Activated CD8-positive, alpha-beta memory T cell treated with anti-CD3 and anti-CD28 coated beads, Interleukin-2, amount 10 ng/mL, durations not matched to agents 7 days and 5 days (primary cell): ENCODE measurements at places on chromosomes 4 and X. TPM values are rescaled to one million over a fixed set of nuclear protein-coding genes. Genes with fewer than 3 reads are reported as not detected.

- no peak for DNase-seq
Observed at GRCh38 chrX:118727686-118728339, 407 bp downstream of the IL13RA1 start.

DNA sequence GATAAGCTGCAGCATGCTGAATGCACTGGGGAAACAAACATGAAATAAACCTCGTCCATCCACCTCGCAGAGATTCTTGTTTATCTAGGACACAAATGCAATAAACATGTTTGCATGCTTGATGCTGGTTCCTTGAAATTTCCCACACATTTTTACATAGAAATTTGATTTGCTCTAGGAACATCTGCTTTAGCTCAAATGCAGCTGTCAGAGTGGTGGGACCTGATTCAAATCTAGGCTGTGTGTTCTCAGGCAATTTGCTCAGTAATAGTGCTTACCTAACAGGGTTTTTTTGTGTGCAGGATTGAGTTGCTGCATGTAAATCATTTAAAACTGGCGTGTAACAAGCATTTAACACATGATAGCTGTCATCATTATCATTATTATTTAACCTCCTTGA, 293.1 kb downstream of the QDPR start:
- no peak for DNase-seq

DNA sequence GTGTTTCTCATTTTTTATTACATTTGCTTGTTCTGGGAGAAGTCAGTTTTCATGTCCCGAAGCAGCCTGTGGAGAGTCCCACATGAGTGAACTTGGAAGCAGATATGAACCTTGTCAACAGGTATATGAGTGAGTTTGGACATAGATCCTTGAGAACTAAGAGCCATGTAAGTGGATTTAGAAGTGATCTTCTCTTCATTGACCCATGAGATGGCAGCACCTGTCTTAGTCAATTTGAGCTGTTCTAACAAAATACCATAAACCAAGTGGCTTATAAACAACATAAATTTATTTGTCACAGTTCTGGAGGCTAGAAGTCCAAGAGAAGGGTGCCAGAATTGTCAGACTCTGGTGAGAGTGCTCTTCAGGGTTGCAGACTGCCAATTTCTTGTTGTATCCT, 1043.8 kb downstream of the ADGRL3 start:
- no peak for DNase-seq

Gene CT47A7
- not detected for total RNA-seq

Gene NLGN3
- 0.87 TPM for total RNA-seq

DNA sequence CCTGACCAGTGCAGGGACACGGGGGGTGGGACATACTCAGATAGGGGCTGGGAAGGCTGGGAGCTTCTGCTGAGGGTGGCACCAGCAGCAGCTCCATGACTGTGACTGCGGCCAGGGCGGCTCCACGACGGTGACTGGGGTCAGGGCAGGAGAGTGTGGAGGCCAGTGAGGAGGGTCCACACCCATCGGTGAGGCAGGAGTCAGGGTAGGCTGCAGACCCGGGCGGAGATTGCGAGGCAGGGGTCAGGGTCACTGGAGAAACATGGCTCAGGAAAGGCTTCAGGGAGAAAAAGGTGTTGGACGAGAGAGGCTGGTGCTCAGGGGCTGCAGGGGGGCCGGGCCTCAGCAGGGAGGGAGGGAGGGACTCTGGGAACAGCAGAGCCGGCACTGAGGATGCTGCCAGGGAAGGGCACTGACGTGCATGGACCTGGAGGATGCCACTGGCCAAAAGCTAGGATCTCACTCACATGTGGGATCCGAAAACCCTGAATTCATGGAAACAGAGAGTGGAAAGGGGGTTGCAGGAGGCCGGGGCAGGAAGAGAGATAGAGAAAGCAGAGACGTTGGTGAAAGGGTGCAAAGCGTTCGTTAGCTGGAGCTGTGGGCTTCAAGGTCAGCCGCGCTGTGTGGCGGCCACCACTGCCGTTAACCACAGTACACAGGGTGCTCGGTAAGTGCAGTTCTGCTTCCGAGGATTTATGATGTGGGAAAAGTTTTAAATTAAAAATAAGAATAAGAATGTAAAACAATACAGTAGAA, 22.0 kb downstream of the ATP5ME start:
- no peak for DNase-seq

GRCh38 chr4:169566021-169566818, 46.2 kb downstream of the NEK1 start:
- no peak for DNase-seq

DNA sequence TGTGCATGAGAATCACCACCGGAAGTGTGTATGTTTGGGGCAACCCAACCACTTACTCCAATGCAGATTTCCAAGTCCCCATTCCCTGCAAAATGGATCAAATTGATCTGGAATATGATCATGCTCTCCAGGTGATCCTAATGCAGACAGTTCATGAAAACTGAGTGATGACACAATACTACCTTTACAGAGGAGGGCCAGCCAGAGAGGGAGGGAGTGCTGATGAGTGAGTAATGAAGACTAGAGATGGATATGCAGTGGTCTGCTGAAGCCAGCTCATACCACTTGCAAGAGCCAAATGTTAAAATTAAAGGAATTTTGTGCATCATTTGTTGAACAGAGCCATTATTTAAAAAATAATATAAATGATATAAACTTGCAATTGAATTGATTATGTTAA, 10.2 kb upstream of the CPE start:
- no peak for DNase-seq

GRCh38 chrX:39170464-39170863, 369.2 kb downstream of the MID1IP1 start:
- DNase-seq: no peak

- DNase-seq: no peak
Observed at GRCh38 chr4:108292229-108292628, 123.5 kb upstream of the LEF1 start.

DNA sequence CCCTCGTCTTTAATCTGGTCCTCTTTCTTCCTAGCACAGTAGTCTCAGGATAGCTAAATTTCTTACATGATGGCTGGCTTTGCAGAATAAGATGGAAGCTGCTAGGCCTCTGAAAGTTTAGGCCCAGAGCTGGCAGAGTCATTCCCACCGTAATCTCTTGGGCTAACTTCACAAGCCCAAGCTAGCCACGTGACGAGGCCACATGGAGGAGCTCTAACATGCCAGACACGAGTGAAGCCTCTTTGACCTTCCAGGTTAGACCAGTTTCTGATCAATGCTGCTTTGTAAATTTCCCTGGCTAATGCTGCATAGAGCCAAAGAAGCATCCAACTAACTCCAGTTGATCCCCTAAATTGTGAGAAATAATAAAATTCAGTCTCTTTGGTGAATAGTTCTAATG, 9.5 kb upstream of the CENPE start:
- DNase-seq: no peak

GRCh38 chr4:37603070-37603468, 83.1 kb downstream of the RELL1 start:
- DNase-seq: peak; percentile 85

DNA sequence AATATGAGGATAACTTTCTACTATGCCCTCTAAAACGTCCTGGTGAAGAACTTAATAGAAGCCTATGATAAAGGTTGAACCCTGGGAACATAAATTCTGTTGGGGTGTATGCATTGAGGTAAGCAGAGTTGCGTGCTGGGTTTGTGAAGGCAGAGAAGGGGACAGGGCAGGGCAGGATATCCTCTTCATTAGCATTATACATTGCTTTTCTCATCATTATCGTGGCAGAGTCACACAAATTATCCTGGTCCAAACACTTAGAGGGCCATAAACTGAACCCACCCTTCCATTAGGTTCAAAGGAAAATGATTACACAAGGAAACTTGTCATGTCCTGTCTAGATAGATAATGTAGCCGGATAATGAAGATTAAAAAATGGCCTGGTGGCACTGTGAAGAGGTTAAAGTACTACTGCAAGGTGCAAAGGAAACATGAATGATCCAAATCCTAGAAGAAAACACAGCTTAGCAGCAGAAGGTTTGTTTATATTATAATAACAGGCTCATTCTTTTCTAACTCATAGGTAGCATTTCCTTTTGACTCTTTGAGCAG, 189.1 kb downstream of the SPCS3 start:
- DNase-seq: no peak

DNA sequence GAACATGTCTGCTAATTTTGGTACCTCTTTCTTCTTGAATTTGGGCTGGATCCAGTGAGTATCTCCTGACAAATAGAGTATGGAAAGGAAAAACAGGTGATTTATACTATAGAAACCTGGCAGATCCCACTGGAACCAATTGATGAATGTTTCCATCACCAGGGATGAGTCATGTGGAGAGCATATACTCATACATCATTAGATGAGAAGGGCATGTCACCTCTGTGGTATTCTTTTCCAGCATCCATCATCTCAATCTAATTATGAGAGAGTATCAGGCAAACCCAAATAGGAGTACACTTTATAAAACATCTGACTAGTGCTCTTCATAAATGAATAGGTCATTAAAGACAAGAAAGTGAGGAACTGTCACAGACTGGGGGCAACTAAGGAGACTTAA, 90.7 kb downstream of the CLDN22 start:
- no peak for DNase-seq

DNA sequence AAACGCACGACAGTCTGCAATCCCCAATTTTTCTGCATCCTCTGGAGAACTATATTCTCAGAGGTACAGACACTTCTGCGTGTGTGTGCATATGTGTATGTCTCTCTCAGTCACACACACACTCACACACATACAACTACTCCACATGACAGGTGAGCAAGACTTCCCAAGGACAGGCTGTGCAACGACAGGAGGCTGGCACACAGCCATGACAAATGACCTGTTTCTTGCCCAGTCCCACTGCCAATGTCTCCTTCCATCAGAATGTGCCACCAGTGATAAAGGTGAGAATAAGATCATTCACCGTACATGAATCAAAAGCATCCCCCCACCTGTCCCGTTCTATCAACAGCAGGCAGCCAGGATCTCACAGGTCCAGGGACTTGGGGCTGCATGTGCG, 52.4 kb downstream of the PPP2R2C start:
- DNase-seq: no peak

- DNase-seq: no peak
Observed at GRCh38 chr4:42453612-42454011, 56.3 kb downstream of the SHISA3 start.

GRCh38 chrX:33726281-33727160, 405.6 kb downstream of the FAM47A start:
- no peak for DNase-seq

GRCh38 chrX:1483843-1484637, 31.3 kb upstream of the ASMTL start:
- DNase-seq: peak; percentile 40

GRCh38 chrX:21375708-21376009, 1.4 kb downstream of the CNKSR2 start:
- DNase-seq: no peak

- DNase-seq: no peak
Observed at GRCh38 chr4:110865611-110866259, 242.9 kb upstream of the PITX2 start.

DNA sequence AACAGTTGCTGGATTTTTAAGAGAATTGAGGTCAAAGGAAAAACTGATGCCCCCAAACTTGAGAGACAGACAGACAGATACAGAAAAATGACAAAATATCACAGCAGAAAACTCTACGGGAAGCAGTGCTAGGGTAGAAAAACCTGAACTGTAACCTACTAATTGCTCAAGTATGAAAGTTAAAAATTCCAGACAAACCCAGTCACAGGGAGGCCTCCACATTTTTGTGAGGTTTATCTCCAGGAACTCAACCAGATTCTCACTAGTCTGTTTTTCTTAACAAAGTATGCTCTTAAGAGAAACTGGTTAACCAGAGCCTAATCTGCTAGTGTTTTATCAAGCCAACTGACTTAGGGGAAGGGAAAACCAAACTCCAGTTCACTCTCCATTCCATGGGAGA, 19.9 kb upstream of the PPP3CA start:
- no peak for DNase-seq

DNA sequence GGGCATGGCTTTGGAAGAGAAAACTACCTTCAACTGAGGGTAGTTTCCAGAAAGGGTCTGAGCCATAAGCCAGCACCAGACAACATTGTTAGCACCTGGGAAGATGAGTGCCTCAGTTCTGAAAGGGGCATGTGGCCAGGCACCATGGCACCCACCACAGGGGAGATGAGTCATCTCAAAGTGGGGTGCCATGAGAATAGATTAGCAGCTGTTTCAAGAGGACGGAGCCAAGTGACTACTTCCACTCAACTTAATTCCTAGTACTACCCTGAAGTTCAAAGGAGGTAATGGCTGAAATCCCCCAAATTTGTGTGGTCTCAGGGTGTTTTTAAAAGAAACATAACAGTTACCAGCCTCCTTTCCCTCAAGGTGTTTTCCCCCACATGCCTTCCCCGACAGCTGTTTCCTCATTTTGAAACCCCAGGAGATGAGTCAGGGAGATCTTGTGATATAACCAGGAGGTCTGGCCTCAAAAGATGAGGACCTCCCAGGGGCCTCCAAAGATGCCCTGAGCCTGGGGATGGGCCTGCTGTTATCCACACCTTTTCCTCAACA, 27.8 kb upstream of the FTHL17 start:
- peak; percentile 58 for DNase-seq

GRCh38 chrX:114050075-114050796, 533.6 kb upstream of the HTR2C start:
- no peak for DNase-seq

Gene CENPI
- 28.9 TPM for total RNA-seq

DNA sequence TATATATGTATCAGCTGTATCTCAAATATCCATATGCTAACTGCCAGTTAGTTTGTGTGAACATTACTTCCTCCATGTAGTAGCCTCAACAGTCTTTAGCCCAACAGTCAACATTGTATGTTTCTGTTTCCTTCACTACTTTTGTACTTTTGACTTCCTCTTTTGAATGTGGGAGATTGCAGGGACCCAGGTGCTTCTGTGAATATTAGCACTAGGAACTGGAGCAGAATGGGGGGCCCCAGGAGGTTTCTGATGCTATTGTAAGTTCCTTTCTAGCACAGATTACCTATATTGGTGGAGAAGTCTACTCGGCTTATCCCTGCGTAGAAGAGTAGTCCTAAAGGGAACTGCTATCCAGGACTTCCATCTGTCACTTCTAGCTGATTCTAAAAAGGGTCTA, 2.3 kb downstream of the PLAC8 start:
- peak; percentile 47 for DNase-seq

Gene MID1IP1
- total RNA-seq: 57.9 TPM

GRCh38 chr4:139084804-139085093, 69.2 kb downstream of the NOCT start:
- DNase-seq: no peak

GRCh38 chrX:77076896-77077295, 370.3 kb upstream of the FGF16 start:
- DNase-seq: no peak

DNA sequence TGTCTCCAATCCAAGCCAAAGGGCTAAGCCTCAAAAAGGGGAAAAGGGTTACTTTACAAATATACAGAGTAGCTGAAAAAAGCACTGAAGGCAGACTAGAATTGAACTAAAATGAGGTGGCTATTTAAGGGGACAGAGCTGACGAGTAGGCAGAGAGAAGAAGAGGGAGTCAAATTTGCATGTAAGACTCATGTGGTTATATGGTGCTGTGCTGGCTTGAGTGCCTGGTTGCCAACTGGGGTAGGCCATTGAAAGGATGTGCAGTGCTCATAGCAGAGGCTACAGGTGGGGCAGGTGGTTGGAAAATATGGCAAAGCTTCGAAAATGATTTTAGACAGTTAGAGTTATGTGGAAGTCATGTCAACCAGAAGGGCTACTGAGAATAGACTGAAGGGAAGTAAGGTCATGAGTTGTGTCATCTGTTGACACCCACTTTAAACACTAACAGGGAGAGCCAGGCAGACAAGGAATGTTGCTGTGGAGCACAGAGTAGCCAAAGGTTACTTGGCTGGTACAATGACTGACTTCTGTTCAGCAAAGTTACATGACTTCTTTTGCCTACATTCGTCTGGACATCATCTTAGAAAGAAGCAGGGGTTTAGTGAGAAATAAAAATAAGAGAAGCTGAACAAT, 1210.4 kb downstream of the ADGRL3 start:
- DNase-seq: no peak
